ENCODE measurements at places on chromosomes 5 and 9.

- DNase-seq = peak; percentile 8
These were observed 382.3 kb upstream of the SLC30A5 start for GRCh38 chr5:68711293-68712200.

DNA sequence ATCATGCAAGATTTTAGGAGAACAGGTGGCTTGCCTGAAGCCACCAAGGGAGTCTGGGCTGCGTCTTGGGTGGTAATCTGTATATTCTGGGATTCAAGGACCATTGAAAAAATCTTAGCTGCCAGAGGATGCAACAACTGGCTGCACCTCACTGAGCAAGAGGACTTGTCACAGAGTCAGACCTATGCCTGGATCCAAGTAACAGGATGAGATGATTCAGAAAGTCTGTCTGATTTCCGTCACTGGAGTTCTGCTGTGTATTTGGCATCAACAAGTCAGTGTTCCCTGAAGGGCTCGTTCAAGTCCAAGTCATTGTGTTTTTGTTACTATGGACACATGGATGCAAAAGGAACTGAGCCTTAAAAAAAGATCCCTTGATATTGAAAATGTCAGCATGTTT is 37.8 kb upstream of the CARTPT start:
- DNase-seq = no peak

DNA sequence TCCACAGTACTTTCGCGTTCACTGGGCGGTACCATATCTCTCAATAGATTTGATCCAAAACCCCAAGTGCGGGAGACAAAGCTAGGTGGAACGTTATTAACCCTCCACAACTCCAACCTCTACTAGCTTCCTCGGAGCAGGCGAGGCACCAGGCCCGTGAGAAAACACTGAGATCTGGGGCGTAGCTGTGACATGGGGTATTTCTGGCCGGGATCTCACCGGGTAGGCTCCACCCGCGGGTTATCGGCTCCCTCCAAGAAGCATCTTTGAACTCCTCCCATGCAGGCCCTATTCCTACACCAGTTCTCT is 350 bp upstream of the SLC25A46 start:
- DNase-seq = no peak

- no peak for DNase-seq
These were observed 981.1 kb downstream of the DTWD2 start for GRCh38 chr5:118007262-118007661.

- no peak for DNase-seq
These were observed 17.3 kb upstream of the ARSB start for GRCh38 chr5:79002374-79002773.

- DNase-seq = no peak
These were observed 81.0 kb downstream of the F2RL2 start for GRCh38 chr5:76542241-76542640.

DNA sequence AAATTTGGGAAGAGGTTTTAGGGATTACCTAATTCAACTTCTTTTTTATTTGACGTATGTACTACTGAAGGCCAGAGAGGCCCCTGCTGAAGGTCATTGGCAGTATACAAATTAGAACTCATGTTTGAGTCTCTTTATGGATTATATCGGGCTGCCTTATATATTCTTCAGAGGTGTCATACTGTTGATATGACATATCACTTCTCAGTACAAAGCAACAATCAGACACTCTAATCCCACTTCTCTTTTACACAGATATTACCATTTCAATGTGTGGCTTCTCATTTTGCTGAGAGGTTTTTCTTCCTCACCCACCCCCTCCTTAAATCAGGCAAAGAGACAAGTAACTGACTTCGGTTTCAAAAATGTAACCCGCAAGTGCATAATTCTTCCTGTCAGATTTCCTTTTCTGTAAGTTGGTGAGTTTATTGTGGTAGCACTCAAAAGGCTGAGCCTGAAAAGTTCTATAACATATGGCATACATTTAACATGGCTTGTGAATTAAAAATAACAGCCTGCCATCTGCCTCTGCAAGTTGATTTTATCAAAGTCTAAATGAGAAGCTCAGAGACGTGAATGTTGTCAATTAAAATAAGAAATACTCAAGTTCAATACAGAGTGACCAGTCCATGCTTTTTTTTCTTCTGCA is 163.6 kb upstream of the RORB start:
- DNase-seq = no peak

GRCh38 chr9:71602652-71603051 is 165.7 kb downstream of the CEMIP2 start:
- no peak for DNase-seq

DNA sequence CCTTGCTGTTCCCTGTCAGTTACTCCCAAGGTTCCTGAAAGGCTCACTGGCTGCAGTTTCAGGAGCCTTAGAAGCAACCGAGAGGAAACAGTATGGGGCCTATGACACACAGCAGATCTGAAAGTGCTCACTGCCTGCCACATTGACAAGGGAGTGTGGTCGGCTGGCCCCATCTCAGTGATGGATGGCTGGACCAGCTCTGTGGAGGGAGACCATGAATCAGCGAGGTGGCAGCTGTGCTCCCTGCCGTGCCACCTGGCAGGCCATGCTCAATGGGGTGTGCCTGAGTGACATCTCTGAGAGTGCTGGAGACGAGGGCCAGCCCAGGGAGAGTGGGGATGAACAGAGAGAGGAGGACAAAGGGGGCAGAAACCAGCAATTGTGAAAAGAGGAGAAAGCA is 49.1 kb downstream of the DOCK2 start:
- no peak for DNase-seq

- DNase-seq = no peak
These were observed 26.8 kb downstream of the MRRF start for GRCh38 chr9:122291458-122291857.

DNA sequence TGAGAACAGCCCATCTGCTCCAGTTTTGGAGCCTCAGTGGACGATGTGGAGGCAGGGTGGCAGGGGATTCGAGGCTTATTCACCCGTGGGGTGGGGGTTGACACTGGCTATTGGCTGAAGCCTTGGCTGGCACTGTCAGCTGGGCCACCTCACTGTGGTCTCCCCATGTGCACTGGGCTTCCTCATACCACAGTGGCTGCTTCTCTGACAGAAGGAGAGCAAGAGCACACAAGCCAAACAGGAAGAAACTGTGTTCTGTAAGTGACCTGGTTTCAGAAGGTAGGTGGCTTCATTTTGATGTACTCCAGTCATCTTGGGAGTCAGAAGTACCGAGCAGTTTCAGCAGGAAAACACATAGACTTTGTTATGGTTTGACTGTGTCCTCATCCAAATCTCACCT is 24.7 kb upstream of the CTNND2 start:
- no peak for DNase-seq

GRCh38 chr9:104009826-104010225 is 84.3 kb upstream of the SMC2 start:
- peak; percentile 19 for DNase-seq

- DNase-seq = no peak
These were observed 237.4 kb downstream of the GOLPH3 start for GRCh38 chr5:31936683-31937082.

DNA sequence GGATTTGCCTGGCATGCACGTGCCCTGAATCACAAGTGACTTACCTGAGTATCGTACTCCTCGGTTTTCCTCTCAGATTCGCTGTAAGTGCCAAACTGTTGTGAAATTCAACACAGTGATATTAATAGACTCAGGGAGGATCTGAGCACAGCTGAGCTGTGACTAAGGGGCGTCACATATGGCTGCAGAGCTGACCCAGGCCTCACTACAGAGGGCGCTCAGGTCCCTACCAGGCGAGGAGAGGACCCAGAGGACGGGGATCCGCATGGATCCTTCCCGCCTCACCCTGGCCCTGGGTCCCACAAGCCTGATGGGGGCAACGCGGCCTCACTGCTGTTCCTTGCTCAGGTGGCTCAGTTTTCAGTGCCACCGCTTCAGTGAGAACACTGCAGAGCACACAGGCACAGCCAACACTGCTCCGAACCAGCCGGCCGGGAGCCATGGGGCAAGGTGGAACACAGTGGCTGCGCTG is 20.1 kb downstream of the CLPTM1L start:
- DNase-seq = no peak
